IPS DF 6.9 (cell line): ENCODE measurements at places on chromosomes 12 and 14.

DNA sequence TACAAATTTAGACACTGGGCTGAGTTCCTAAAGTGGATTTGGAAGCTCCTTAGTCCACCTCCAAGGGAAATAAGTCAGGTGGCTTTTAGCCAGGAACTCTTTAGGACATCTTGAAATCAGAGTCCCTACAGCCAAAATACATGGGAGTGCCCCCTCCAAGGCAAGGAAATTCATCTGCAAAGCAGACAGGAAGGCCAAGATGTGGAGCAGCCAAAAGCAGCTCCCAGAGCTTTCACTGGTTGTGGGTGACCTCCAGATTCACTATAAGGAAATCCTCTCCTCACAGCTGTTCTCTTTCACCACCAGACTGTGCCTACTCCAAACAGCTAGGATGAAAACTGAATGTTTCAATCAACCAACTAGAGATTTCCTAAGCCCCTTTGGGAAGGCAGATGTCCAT lies 6.6 kb downstream of the TTC9 start:
- H3K36me3 ChIP-seq, result no peaks in the 10 kb centered on the region
- no peak overlapping the region for H3K27ac ChIP-seq
- peaks cover 7% of the 10 kb centered on the region for H3K4me1 ChIP-seq

- H3K27ac ChIP-seq, result no peak overlapping the region
- H3K36me3 ChIP-seq, result no peaks in the 10 kb centered on the region
- H3K27me3 ChIP-seq, result no peaks in the 10 kb centered on the region
Observed at GRCh38 chr14:58078068-58078467, 73.9 kb downstream of the ARMH4 start.

DNA sequence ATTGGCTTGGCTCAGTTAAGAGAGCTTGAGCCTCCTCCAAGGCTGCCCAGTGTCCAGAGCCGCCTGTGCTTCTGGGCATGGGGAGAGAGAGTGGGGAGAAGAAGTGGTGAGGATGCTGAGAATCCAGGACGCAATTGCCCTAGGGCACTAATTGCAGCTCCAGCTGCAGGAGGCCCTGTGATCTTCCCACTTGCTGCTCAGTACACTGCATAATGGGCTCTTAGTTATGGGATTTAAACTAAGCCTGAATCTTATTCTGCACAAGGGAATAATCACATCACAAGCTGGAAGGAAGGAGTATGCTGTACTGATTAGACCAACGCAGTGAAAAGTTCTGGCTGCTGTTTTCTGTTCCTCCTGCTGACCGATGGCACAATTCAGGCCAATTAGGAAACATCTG lies 101.0 kb upstream of the PRMT8 start:
- DNase-seq, result no peak
- H3K27me3 ChIP-seq, result no peaks in the 10 kb centered on the region
- no peaks in the 10 kb centered on the region for H3K4me1 ChIP-seq
- no peak overlapping the region for H3K4me3 ChIP-seq
- H3K36me3 ChIP-seq, result no peaks in the 10 kb centered on the region

DNA sequence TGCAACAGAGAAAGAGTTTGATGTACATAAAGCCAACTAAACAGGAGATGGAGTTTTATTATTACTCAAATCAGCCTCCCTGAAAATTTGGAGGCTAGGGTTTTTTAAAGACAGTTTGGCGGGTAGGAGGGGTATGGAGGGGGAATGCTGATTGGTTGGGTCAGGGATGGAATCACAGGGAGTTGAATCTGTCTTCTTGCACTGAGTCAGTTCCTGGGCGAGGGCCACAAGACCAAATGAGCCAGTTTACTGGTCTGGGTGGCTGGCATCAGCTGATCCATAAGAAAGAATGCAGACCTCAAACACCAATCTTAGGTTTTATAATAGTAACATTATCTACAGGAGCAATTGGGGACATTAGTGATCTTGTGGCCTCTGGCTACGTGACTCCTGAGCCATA lies 64.9 kb downstream of the RIN3 start:
- DNase-seq, result no peak
- 0 out of 2 replicates have a peak, but pooled peaks cover 2% of the 10 kb centered on the region for H3K4me1 ChIP-seq
- H3K36me3 ChIP-seq, result no peaks in the 10 kb centered on the region
- H3K4me3 ChIP-seq, result no peak overlapping the region

GRCh38 chr14:66139432-66139831 lies 346.7 kb upstream of the CCDC196 start:
- H3K4me3 ChIP-seq, result no peak overlapping the region
- no peak overlapping the region for H3K27ac ChIP-seq
- H3K36me3 ChIP-seq, result no peaks in the 10 kb centered on the region
- no peaks in the 10 kb centered on the region for H3K4me1 ChIP-seq
- no peaks in the 10 kb centered on the region for H3K27me3 ChIP-seq
